ENCODE measurements at places on chromosomes 5 and 9. TPM values are rescaled to one million over a fixed set of nuclear protein-coding genes. Genes with fewer than 3 reads are reported as not detected.

Gene MSX2
- total RNA-seq: 104 TPM

Gene INSL6
- total RNA-seq: not detected

Gene BTNL3
- total RNA-seq: not detected

Gene CXXC5
- 122 TPM for total RNA-seq

Gene LECT2
- total RNA-seq: not detected

Gene ITGA1
- 2.9 TPM for total RNA-seq

Gene CTSL
- total RNA-seq: 87.9 TPM

Gene IL4
- total RNA-seq: not detected

Gene DHX29
- total RNA-seq: 17.2 TPM

GRCh38 chr9:106697750-106698502, 165.0 kb upstream of the ZNF462 start:
- peak; percentile 91 for DNase-seq

DNA sequence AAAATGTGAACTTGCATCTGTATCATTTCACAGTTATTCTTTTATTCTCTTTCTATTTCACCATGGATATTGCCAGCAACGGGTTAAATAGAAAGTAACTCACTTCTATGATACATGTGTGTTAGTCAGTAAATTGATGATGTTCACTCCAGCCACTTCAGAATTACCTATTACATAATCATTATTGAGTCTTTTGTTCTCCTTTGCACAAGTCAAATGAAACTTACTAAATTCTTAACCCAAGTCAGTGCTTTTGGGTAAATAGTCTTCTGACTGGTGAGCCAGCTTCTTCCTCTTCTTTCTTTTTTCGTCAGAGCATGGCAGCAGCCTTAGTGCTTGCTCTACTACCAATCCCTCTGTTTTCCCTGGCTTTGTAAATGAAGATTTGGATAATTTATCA, 344.3 kb downstream of the RAB3C start:
- DNase-seq: no peak

DNA sequence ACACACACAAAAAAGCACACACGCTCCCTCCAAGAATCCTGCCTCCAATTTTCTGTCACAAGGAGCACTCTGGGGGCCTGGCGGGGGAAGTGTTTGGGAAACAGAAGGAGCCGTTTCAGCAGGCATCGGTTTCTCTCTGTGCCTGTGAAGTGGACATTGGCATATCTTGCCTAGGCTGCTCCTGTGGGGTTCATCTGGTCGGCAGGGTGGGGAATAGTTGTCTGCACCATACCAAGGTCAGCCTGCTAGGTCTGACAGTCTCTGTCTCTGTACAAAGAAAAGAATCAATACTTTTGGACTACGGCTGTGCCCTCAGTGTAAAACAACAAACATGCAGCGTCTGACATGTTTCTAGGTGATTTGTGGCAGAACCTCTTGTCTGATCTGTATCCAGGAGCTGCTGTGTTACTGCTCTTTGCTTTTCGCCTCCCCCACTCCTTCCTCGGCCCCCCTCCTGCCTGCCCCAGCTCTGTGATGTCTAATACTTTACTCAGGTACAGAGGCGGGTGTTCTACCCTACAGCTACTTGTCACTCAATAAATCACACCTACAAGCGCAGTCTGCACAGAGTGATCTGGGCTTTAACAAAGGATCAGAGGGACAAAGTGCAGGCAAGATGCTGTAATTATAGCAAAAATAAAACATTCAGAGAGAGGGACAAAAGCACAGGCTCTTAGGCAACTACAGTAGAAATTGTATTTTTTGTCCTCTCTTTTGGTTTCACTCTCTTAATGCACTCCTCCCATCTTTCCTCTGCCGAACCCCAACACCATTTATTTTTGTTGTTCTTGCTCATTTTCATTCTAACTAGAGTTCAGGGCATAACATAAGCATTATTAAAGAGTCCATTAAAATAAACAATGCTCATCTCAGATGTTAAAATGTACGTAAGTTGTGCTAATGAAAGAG, 216.7 kb downstream of the BNC2 start:
- DNase-seq: peak; percentile 8

GRCh38 chr9:94937214-94937903, 210.9 kb downstream of the AOPEP start:
- DNase-seq: peak; percentile 92

DNA sequence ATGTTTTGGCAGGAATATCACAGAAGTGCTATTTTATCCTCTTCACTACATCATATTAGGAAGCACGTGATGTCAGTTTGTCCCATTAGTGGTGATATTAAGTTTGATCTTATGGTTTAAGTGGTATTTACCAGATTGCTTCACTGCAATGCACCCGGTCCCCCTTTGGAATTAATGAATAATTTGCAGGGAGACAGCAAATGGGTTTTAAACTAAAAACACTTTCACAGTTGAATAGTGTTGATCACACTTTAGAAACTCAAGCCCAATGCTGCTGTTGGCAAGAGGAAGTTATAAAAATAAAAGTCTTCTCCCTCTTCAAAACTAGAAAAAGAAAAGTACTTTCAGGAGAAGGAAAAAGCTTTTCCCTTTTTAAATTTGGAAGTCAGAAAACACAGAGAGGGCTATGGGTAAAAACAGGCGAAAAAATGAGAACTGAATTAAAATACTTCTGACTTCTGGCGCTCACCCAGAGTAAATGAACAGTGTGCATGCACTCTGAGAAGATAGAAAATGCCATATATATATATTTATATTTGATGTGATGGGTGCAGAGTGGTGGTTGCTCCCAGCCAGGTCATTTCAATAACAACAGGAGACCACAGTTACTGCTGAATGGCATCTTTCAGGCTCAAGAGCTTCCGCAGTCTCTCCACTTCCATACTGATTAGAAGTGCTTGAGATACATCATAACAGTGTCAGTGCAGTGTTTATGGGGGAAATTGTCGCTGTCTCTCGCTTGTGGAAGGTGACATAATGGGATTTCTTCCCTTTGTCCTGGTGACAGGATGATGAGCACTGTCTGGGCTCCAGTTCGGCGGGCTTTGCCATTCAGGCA, 278.0 kb downstream of the ZSWIM6 start:
- no peak for DNase-seq

DNA sequence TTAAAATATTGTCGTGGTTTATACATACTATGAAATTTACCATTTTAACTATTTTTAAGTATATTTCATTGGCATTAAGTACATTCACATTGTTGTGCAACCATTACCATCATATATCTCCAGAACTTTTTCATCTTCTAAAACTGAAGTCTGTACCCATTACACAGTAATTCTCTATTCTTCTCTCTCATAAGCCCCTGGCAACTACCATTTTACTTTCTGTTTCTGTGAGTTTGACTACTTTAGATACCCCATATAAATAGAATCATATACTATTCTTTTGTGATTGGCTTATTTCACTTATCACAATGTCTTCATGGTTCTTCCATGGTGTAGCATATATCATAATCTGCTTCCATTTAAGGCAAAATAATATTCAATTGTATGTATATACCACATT, 30.3 kb downstream of the NDUFS4 start:
- DNase-seq: no peak

DNA sequence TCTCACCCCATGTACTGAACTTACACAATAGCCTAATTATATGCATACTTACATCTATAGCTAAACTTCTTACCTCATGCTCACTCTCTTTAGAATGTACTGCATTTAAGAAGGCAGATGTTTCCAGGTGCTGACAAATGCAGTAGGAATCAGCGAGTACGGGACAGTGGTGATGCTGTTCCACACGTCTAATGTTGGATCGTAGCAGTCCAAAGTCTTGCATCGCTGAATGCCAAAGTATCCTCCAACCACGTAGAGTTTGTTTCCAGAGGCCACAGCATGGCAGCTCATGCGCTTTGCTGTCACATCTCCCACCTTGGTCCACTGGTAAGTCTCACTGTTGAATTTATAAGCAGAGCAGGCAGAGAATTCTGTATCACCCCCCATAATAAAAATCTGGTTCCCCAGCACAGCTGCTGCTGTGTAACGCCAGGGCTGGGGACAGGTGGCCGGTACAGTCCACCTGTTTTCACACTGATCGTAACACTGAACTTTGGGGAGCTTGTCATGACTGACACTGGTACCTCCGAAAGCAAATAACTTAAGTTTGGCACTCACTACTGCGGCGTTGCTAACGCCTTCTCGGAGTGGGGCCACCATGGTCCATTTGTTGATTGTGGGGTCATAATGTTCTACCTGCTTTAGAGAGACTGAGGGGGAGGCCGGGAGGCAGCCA, 5.8 kb downstream of the ENC1 start:
- DNase-seq: no peak

DNA sequence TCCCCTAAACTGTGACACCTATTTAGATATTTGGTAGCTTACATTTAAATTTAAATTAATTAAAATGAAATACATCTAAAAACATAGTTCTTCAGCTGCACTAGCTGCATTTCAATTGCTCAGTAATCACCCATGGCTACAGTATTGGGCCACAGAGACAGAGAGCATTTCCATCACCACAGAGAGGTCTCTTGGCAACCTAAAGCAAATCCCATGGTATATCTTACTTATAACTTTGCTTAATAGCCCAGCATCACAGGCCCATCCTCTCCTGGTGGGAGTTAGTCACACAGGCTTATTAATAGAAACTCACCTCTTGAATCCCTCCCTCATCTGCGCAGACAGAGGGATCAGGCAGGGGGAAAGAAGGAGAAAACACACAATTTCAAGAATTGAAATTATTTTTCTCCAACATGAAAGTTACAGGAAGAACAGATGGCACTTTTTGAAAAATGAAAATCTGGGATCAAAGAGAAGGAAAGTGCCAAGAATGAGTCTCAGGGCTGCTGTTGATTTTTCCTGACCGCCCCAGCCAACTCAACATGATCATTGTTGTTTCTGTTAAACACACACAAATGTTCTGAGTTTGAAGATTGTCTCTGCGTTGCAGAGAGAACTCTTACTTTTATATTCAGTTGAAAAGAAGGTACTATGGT, 144.6 kb downstream of the CMYA5 start:
- DNase-seq: no peak

GRCh38 chr9:33820231-33820745, 3.3 kb downstream of the UBE2R2 start:
- no peak for DNase-seq

GRCh38 chr9:77661566-77662085, 13.5 kb upstream of the GNA14 start:
- no peak for DNase-seq

DNA sequence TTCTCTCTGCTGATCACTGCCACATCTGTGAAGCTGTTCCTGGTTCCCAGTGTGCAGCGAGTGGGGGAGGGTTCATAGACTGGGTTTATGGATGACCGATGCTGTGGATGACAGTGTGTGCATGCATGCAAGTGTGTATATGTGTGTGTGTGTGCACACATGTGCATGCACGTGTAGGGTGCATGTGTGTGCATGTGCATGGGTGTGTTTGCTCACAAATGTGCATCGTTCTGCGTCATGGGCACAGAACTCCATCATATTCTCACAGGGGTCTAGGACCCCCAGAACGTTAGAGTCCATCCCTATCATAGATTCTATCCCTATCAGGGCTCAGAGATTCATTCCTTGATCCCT, 134.0 kb downstream of the PHF2 start:
- DNase-seq: no peak

DNA sequence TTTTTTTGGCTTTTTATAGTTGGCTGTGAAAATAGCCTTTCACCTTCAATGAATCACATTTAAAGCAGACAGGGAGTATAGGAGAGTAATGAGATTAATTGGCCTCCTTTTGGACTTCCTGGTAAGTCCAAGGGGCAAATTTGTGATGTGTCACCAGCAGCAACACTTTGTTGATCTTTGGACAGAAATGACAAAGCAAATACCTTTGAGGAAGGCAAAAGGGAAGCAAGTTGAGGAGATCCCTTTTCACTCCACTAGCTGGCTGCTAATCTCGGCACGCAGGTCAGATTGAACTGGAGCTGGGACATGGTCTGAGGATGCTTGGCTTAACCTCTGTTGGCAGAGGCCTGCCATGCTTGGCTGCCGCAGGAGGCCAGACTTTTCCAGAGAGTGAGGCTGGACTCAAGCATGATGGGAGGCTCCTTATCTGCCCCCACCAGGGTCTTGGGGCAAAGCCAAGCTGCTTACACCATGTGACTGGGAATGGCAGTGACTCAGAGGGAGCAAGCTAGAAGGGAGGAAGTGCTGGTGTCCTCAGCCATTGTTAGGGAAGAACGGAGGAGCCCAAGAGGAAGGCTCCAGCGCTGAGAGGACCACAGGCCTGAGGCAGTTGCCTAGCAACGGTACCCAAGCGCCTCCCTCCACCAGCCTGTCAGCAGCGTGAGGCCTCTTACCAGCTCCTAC, 174.5 kb upstream of the MAP1B start:
- DNase-seq: peak; percentile 94

DNA sequence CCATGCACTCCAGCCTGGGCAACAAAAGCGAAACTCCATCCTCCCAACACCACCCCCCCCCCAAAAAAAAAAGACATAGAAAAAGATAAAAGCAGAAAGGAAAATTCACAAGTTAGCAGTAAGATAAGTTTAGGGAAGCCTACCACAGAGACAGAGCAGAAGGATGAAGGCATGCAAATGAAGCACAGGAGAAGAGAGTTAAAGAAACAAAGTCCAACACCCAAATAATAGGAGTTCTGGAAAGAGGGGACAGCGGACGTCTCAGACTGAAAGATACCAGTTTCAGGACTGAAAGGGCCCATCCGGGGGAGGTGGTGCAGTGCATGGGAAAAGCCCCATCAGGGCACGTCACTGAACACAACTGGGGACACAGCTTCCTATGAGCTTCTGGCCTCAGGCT, 54.3 kb downstream of the OTULIN start:
- DNase-seq: no peak

DNA sequence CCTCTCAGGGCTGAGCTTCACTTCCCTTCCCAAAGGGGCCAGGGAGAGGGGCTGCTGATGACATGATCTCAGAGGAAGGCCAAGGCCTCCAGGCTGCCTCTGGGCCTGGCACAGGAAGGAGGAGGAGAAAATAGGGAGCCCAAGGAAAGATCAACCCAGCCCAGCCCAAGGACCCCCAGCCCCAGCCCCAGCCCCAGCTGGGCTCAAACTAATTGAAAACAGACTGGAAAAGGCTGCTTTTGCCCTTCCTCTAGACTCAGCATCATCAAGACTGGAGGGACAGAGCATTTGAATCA, 18.3 kb upstream of the KCNIP1 start:
- no peak for DNase-seq

- no peak for DNase-seq
These were observed 135.9 kb downstream of the GADD45G start for GRCh38 chr9:89740722-89741121.

GRCh38 chr5:62814991-62815390, 236.4 kb downstream of the LRRC70 start:
- DNase-seq: no peak

DNA sequence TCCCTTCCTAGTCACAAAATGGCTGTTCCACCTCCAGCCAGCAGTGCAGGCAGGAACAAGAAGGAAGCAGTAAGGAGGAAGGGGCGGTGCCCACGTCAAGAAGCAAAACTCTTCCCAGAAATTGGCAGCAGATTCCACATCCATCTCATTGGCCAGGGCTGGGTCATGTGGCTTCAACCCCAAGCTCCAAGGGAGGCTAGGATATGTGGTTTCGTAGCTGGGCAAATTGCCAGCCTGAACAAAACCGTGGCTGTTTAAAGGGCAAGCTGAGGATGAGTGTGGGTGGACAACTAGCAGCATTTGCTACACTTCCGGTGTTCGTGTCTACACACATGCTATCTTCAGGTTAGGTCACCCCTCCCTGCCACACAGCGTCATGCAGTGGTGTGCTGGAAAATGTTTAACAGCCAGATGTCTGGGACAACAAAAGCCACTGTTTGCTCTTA, 92.1 kb upstream of the MAP1B start:
- DNase-seq: peak; percentile 99

GRCh38 chr9:28155067-28155466, 581.8 kb upstream of the C9orf72 start:
- no peak for DNase-seq

- DNase-seq: no peak
These were observed 29.8 kb downstream of the ADAM19 start for GRCh38 chr5:157545610-157546310.
